ENCODE measurements at places on chromosomes 12 and 14.
A peak's percentile ranks its signal among the peaks of the same experiment; 100 is the strongest.

GRCh38 chr12:31456562-31456961 is 130.6 kb upstream of the SINHCAF start:
- no peak for DNase-seq

DNA sequence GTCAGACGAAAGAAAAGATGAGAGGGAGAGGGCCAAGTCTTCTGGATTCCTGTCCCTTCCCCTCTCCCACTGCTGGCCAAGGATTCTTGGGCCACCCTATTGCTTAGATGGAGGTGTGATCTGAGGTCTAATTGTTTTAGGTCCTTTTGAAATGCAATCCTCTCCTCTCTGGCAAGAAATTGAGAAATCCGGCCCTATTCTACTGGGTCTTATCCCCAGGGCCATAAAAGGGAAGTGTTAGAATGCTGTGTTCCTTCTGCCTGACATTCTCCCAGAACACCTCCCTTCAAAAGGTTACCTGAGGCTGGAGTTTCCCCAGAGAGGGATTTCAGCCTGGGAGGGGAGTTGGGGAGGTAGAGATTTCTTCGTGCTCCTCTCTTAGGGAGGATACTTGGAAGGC is 4.4 kb downstream of the WNT5B start:
- no peak for DNase-seq

DNA sequence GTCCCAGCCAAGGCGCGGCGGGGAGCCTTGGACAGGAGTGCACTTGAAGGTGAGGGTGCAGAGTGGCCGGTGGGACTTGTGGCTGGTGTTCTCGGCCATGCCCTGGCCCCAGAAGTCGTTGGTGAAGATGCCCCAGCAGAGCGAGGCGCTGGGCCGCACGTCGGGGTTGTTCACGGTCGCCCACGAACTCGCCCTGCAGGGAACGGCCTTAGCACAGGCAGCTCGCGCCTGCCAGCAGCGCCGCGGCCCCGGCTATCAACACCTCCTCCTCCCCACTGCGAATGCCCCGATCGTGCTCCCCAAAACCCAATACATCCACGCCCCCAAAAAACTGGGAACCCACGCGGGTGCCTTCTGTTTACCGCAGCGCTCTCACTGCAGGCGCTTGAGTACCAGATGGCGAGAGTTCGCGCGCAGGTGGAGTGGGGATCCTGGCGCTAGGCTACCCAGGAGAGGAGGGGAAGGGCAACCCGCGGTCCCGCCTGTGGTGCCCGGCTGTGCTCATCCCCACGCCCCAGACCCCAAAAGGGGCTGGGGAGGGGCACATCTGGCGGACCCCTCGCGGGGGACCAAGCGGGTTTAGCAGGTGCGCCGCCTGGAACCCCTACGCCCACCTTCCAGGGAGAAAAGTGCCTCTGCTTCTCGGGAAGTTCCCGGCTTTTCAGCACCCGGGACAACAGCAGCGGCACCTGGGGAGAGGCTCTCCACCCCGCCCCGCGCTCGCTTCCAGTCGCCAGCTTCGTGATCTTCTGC is 386.3 kb upstream of the TMTC1 start:
- no peak for DNase-seq

DNA sequence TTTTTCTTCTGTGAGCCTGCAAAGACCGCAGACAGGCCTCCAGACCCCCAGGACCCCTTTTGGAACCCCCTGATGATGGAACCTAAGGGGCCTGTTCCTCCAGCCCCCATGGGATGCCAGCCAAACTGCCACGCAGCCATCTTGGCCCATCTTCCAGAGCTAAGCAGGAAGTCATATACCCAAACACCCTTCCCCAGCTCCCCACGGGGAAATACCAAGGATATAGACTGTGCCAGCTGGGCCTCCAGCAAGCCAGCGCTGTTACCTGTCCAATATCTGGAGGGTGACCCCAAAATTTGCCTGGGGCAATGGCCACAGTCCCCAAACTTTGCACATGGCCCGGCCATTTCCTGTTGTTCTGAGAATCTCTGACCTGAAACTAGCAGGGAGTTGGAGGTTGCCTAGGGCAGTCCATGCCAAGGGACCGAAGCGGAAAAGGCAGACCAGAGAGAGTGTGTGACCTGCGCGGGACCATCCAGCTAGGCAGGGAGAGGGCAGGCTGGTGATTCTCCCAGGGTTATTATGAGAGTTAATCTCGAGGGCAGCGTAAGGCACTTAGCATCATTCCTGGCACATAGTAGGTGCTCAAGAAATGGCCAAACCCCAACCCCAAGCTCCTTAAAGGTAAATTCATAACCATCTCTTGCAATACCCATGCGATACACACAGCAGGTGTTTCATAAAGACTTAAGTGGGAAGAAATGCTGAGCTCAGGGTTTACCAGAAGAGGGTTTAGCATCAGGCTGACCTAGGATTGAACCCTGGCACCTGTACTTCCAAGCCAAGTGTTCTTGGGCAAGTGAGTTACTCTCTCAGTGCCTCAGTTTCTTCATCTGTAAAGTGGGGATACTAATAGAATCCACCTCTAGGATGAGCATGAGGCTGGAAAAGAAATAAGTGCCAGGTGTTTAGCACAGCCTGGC is 2.6 kb upstream of the RASAL1 start:
- DNase-seq, result no peak

DNA sequence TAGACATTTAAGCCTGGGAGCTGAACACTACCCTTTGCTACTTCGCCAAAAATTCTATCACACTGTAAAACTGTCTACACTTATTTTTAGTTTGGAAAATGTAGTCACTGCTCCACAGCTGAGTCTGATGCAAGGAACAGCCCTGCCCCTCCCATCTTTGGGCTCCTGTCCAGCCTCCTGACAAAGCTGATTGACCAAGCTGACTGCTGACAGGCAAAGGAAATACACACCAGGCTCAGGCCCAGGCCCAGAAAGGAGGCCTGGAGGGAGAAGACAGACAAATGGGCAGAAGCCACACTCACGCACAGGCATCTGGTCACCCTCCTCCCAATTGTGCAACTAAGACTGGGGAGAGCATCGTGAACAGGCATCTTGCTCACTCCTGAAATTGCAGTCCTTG is 55.3 kb downstream of the ISCA2 start:
- DNase-seq, result no peak

DNA sequence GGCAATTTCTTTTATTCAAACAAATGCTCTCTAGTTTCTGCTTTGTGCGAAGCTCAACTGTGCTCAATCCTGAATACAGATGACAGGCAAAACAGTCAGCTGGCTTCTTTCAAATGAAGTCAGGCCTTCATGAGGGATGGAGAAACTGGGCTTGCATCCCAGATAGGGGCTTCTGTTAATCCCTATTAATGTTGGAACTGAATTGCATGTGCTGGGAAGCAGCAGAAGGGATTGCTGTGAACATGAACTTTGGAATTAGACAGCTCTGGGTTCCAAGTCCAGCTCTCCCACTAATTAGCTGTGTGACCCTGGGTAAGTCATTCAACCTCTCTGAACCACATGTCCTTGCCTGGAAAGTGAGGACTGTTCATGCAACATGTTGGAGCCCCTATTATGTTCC is 21.1 kb upstream of the CORO1C start:
- no peak for DNase-seq

DNA sequence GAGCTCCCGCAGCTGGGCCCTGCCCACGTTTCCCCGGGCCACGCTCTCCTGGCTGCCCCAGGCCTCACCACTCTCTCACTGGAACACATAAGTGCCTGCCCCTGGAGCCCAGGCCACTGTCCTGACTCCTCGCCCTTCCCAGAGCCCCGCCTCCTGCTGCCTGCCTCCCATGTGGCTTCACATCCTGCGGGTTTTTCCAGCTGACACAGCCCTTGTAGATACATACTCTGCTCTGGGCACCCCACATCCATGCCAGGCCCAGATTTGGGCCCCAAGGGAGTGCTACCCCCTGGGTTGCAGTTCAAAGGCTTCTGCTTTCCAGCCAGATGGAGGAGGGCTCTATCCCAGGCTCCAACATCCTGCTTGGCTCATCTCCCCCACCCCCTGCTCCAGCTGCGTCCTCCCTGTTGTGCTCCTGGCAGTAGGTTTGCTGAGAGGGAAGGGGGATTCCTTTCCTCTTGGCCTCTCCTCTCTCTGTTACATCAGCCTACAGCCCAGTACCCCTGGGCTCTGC is 60.1 kb downstream of the TSPAN9 start:
- no peak for DNase-seq

DNA sequence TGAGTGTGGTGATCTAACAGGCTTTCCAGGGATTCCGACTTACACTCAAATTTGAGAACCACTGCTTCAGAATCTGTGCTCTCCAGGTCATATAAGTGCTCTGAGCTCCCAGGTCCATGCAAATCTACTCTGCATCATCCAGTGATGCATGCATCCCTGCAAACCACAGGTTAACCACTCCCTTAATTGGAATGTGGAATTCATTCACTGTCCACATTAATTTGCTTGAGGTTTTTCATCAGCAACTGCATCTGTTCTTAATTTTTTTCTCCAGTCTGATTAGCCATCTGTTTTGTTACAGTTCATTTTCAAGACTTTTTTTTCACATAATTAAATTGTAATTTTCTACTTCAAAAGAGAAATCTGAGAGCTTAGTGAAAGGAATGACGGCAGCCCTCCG is 43.4 kb upstream of the RIN3 start:
- DNase-seq, result no peak

DNA sequence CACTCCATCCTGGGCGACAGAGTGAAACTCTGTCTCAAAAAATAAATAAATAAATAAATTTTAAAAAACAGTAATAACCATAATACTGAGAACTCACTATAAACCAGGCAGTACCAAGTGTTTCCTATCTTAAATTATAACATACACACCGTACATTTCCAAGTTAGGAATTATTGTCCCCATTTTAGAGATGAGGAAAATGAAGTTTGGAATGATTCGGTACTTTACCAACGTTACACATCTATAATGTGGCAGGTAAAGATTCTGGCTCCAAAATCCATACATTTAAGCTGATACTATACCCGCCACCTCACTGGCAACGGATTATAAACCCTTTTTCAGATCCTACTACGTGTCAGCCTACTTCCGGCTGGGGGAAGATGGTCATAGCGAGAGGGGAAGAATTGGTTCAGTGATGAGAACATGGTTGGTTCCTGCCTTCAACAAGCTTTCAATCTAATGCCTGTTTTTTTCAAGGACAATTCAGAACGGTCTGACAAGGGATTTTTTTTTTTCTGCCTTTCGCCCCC is 105.9 kb upstream of the ATF7IP start:
- no peak for DNase-seq

GRCh38 chr12:617304-617915 is 45.8 kb downstream of the NINJ2 start:
- DNase-seq, result no peak

- DNase-seq, result no peak
These were observed 164.4 kb downstream of the CAND1 start for GRCh38 chr12:67433385-67434175.

- no peak for DNase-seq
These were observed 311.6 kb upstream of the DIO3 start for GRCh38 chr14:101249676-101250036.

DNA sequence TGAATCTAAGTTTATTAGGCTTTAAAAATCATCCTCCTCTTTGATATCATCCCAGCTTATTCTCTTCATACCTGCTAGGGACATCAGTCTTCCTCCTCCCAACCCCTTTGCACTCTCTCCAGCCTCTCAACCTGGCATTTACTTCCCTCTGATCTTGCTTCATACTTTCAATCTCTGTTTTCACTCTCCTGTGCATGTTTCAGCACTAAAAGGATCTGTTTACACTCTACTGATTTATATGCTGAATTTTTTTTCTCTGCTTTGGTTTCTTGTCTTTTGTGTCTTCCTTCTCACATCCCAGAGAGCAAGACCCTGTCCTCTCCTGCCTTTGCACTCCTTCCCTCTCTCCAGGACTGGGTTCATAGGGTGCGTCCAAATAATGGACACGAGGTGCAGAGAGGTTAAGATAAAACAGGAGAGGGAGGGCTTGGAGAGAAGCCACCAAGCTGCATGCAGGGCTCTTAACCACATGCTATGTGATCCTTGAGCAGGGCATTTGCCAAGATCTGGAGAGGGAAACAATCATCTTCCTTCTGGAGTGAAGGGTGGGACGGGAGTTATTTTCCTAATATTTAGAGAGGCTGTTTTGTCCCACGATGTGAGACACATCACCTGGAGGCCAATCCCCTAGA is 3.0 kb upstream of the CISTR start:
- DNase-seq, result no peak

DNA sequence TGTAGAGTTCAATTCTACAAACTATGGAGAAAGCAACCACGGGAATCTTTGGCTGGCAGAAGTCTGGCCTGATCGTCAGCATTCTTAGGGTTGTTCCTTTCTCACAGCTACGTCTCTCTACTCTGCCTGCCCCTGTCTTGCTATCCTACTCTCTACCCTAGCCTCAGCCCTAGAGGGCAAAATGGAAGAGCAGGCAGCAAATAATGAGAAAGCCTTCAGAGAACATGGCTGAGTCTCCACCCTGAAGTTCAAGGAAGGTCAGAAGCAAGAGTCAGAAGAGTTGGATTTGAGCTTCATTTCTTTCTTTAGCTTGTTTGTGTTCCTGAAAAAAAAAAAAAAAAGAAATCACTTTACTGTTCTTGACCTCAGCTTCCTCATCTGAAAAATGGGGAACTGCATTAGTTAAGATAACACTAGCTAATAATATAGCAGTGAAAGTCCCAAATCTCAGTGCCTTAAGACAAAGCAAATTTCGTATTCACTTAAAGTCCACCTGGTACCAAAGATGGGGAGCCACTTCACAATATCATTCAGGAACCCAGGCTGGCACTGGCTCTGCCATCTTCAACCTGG is 50.2 kb upstream of the CCND2 start:
- DNase-seq, result no peak

DNA sequence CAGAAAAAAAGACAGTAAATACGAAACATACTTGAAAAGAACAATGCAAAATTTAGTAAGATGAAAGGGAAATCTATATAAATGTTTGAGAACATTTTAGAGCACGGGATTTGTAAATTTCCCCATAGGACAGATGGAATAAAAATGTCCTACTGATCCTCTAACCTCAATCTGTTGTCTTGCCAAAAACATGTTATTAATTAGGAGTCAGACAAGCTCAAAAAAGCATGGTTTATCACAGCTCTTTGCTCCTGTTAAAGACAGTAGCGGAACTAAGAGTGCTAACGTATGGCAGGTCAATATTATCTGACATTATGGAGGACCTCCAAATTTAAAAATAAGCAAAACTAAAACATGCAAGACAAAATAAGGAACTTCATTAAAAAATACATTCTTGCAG is 12.9 kb downstream of the GMFB start:
- DNase-seq, result no peak

- DNase-seq, result no peak
These were observed 18.7 kb upstream of the CPM start for GRCh38 chr12:68951652-68952051.

GRCh38 chr12:14167005-14167628 is 185.7 kb upstream of the GRIN2B start:
- DNase-seq, result peak; percentile 51

DNA sequence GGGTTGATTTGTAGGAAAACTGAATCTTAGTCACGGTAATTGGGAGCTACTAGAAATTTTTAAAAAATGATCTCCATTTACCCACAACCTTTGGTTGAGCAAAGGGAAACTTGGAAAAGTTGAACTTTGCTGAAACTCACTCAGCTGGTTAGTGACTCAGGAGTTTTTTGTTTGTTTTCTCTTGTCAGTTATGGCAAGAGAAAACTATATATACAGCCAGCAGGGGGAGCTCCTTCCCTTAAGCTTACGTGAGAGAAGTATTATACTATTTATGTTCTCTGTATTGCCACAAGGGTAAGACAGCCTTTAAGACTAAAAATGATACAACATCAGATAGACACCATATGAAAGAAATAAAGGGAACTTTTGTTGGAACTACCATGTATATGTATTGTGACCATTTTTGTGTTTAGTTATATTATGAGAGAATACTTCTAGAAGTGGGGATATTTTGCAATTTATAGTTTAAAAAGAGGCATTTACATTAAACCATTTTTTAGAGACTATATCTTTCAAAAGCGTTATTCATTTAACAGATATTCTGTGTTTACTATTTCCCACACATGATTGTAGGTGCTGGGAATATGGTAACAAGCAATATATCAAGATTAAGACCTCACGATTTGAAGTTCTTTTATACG is 28.1 kb upstream of the TBC1D30 start:
- peak; percentile 79 for DNase-seq
